H4 (cell line): ENCODE measurements at places on chromosomes 12 and 14. TPM values are rescaled to one million over a fixed set of nuclear protein-coding genes. Genes with fewer than 3 reads are reported as not detected.

GRCh38 chr14:51619561-51619960 is 32.1 kb upstream of the FRMD6 start:
- no peak for DNase-seq

GRCh38 chr12:46660719-46661109 is 165.1 kb downstream of the SLC38A4 start:
- no peak for DNase-seq

- DNase-seq, result no peak
Observed at GRCh38 chr12:103547929-103548328, 39.1 kb upstream of the STAB2 start.

GRCh38 chr14:57530571-57530970 is 36.9 kb upstream of the CCDC198 start:
- DNase-seq, result no peak

- DNase-seq, result no peak
Observed at GRCh38 chr12:452667-453210, 7.0 kb upstream of the B4GALNT3 start.

GRCh38 chr12:106633451-106633823 is 50.6 kb downstream of the RFX4 start:
- no peak for DNase-seq

KRT71 gene
- not detected in 2 replicates for total RNA-seq

RBP5 gene
- total RNA-seq, result 0.88 TPM in 1 of 2 replicates, not detected in the other

HNRNPA1 gene
- 443 and 634 TPM in 2 replicates for total RNA-seq

- DNase-seq, result no peak
Observed at GRCh38 chr12:119090865-119091264, 87.9 kb upstream of the HSPB8 start.

- DNase-seq, result no peak
Observed at GRCh38 chr12:113519464-113520307, 48.0 kb upstream of the LHX5 start.

DNA sequence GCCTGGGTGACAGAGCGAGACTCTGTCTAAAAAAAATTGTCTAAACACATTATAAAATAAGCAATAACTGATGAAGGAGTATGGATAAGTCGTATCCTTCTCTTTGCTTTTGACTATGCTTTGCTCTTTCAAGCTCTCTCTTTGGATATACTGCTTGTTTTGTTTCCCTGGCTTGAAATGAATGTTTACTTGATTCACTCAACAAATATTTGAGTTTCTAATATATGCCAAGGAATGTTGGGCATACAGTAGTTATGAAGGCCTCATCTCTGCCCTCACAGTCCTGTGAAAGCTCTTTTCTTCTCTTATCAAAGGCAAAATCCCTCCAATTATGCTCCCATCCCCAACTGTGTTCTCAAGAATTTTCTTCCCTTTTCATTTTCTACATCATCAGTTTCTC is 123.5 kb downstream of the PTPRR start:
- DNase-seq, result no peak

NDRG2 gene
- 1.3 and 8.5 TPM in 2 replicates for total RNA-seq
